ENCODE measurements at places on chromosomes 7 and 10.

GRCh38 chr10:132615341-132616169 lies 78.0 kb downstream of the INPP5A start:
- DNase-seq = no peak

DNA sequence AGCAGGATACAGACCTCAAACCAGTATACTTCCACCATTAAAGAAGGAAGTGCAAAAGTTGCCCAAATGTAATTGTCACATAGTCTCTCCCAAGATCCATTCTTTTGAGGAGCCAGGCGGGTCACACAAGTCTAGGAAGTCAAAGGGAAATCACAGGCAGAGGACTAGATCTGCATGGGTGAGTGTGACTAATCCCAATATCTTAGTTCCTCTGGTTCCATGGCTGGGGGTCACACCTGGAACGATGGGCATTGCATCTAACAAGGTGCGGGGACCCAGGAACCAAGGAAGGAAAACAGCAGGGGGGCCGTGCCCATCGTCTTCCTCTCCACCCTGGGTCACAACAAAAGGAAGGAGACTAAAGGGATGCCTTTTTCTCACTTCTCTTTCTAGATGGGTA lies 1138.8 kb downstream of the XPNPEP1 start:
- no peak for DNase-seq

- DNase-seq = no peak
Observed at GRCh38 chr7:128362670-128363069, 1.2 kb upstream of the PRRT4 start.

- no peak for DNase-seq
Observed at GRCh38 chr7:100366411-100367250, 6.7 kb upstream of the PILRA start.

- no peak for DNase-seq
Observed at GRCh38 chr10:519716-520401, 169.6 kb downstream of the DIP2C start.

- no peak for DNase-seq
Observed at GRCh38 chr7:16492513-16493062, 27.1 kb upstream of the SOSTDC1 start.

DNA sequence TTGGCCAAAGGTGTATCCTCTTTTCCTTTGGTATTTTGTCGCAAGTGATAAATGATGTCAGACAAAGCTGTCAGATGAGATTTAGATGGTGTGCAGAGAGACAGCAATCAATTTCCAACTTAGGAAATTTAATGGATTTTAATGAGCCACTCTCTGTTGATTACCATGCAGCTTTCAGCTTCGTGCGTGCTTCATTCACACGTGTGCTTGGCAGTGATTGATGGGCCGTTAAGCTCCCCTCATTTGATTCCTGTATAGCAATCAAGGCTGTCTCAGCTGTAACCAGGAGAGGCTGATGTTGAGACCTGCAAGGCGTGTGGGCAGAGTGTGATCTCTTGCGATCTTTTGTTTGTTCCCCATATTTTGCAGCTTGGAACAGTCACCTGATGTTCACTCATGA lies 439.6 kb downstream of the CALN1 start:
- no peak for DNase-seq

- no peak for DNase-seq
Observed at GRCh38 chr10:102408728-102409603, 9.6 kb downstream of the PSD start.

DNA sequence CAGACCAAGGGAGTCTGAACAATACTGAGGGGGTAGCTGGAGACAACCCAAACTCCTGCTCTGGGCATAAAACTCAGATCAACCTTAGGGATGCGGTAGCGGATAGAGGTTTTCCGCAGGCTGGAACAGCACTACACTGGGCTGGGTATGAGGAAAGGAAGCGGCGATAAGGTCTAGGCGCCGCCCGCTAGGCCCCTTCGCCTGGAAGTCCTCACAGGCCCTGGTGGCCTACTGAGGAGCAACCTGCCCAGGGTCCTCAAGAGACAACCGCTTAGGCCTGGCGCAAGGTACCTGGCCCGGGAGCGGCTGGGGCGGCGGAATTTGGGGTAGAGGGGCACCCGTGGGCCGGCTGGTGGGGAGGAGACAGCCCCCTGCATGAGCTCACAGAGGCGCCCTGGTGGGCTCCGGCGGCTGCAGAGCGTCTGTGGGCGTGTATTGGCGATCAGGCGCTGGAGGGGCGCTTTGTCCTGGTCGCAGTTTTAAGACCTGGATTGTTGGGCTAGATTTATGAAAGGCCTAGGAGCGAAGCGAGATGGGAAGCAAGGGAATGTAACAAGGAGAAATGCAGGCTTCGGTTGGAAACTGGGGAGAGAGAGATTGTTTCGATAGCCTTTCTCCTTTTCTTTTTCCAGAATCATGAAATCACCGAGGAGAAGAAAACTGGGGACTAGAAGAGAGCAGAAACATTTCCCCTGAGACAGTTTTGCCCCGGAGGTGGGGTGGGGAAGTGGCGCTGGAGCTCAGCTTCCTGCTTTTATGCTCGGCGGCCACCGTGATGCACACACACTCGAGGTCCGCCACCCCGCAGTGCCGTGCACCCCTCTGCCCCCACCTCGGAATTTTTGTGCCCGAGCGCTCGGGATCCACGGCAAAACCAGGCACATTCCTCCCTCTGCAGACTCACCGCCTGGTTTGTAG lies 2.4 kb upstream of the NKX2-3 start:
- DNase-seq = no peak

DNA sequence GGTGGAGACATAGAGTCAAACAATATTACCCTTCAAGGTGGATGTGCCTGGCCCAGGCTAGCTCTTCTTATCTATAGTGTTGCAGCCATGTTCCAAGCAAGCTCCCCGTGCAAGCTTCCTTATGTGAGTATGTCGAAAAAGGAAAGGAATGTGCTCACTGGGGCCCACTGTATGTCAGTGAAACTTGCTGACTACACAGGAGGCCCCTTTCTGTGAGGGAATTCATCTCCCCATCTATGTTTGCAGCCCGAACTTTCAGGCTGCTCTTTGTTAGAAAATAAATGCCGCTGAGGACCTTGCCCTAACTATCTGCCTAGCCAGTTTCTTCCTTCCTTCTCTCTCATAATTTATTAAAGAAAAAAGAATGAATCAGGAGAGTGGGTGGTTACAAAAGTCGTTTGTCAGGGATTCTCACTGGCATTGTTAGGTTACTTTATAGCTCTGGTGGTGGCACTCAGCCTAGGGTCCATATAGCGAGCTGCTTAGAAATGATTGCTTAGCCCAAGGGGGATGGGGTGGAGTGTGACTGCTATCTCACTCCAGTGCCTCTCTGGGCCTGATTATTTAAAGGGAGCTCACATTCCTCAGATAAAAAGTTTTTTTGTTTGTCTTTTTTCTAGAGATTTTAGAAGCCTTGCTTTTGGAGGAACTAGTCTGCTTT lies 302.1 kb downstream of the ABCA13 start:
- DNase-seq = no peak

DNA sequence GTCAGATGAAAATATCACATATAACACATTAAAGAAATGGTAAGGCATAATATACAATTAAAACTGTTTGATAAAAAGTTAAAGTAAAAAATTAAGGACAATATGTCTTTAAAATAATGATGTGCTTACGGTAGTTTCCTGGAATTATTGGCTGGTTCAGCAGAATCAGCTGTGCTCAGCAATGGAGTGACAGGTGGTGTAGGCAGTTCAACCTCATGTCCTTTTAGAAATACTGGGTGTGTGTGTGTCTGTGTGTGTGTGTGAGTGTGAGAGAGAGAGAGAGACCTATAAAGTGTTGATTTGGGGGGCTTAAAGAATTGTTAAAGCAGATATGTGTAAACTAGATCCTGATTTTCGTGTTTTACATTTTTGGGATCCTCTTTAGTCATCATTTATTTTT lies 141.2 kb downstream of the ADAM22 start:
- DNase-seq = no peak

DNA sequence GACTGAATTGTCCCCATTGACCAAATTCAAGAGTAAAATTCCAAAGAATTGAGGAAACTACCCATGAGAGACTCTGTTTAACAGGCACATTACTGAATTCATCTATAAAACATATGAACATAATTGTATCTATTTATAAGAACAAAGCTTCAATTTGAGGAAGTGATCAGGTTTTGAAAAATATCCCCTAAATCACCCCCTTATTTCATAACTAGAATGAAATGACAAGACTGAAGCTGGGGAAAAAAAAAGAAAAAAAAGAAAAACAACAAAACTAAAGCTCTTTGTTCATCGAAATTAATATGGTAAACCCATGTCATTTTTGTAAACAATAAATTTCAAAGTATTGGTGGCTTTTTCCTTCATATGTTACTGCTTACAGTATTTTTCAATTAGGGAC lies 184.9 kb upstream of the SEMA3A start:
- DNase-seq = no peak

DNA sequence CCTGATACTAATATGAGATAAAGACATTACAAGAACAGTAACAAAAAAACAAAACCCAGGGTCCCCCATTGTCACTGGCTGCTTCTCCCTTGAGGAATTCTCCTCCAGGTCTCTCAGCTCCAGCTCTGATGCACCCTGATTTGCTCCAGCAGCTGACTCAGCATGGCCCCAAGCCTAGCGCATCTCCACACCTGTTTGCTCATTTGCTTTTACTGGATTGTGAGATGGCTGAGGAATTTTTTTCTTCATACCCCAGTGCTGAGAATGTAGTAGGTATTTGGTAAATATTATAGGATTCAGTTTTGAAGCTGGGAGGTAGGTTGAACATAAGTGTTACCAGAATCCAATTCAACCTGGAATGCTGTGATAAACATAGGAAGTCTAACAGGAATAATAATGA lies 171.9 kb downstream of the PKD1L1 start:
- no peak for DNase-seq

GRCh38 chr7:30694774-30695721 lies 12.8 kb upstream of the CRHR2 start:
- DNase-seq = no peak

DNA sequence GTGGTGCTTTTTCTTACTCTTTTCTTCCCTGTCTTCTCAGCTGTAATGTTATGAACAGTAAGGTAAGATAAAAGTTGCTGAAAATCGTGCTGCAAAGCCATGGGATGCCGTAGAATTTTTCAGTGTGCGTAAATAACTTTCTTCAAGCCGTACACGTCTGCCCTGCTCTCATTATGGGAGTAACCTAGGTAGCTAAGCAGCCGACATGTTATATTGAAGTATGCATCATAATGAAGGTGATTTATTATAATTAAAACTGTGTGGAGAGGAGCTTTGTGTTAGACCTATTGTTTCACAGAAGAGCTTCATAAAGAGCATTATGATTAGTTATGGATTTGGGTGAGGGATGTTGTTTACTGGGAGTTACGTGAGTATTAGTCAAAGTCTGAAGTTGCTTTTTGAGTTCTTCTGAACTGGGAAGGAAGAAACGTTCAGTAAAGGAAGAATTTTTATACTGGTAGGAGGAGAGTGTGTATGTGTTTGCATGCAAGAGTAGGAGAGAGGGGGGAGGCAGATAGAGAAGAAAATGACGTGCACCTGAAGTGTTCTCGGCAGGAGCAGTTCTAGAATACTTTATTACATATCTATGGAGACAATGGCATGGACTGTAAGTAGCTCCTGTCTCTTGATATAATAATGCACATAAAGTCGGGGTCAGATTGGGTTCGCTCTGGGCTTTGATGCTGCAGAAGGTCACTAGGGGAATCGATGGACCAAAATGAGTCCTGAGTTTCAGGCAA lies 56.3 kb downstream of the POU6F2 start:
- DNase-seq = no peak

- no peak for DNase-seq
Observed at GRCh38 chr7:47596502-47597202, 14.7 kb upstream of the TNS3 start.

GRCh38 chr7:36487756-36488336 lies 98.2 kb downstream of the ANLN start:
- DNase-seq = no peak

GRCh38 chr7:46859963-46860475 lies 721.9 kb downstream of the TNS3 start:
- DNase-seq = no peak

DNA sequence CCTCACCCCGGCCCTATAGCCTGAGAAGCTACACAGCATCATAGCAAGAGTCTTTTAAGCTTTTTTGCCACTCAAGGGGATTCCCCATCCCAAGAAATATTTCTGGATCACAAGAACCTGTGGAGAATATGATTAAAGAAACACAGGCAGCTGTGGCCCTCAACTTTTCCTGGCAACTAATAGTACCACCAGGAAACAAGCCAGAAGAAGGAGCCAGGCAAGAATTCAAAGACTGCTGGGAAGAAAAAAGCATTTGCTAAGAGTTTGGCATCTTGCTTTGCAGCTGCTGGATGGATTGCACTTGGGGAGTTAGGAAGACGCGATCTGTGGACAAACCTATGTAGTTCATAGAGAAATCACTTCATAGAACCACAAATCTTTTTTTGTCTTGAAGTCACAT lies 437.8 kb downstream of the PLXDC2 start:
- no peak for DNase-seq

DNA sequence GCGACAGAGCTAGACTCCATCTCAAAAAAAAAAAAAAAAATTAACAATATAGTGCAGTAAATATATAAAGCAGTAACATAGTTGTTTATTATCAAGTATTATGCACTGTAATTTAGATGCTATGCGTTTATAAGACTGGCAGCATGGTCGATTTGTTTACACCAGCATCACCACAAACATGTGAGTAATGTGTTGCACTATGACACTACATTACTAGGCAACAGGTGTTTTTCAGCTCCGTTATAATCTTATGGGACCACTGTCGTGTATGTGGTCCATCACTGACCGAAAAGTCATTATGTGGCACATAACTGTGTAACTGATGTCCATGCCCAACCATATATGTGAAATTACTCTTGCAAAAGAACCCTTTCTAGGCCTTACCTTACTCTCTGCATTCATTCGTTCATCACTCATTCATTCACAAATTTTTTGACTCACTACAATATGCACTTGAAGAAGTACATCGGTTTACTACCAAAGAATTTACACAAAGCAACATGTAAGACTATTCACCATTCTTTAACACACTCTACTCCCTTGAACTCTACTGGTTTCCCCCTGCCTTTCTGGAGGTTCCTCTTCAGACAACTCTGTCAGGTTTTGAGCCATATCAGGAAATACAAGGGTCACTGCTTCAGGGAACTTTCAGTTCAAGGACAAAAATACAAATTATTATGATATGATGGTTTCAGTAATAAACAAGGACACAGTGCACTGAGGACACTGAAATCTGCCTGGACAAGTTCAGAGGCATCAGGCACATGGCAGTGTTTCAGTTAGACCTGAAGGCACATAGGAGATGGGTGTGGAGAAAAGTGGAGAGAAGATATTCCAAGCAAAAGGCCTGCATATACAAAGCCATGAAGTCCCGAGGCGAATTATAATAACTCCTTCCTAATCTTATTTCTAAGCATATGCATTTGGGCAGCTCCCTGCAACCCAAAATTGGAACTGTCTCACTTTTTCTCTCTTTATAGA lies 17.4 kb downstream of the ITGB1 start:
- DNase-seq = no peak

- no peak for DNase-seq
Observed at GRCh38 chr7:85160223-85160622, 26.6 kb downstream of the SEMA3D start.

- no peak for DNase-seq
Observed at GRCh38 chr7:88132725-88133124, 87.1 kb downstream of the SRI start.

- no peak for DNase-seq
Observed at GRCh38 chr7:125876431-125876830, 946.8 kb upstream of the POT1 start.
